Activated CD8-positive, alpha-beta T cell treated with anti-CD3 and anti-CD28 coated beads for 36 hours (primary cell): ENCODE measurements at places on chromosomes 1 and 21. TPM values are rescaled to one million over a fixed set of nuclear protein-coding genes. Genes with fewer than 3 reads are reported as not detected.

GCSAML gene
- total RNA-seq: 0.27 TPM

FHAD1 gene
- 0.07 TPM for total RNA-seq

S100A3 gene
- not detected for total RNA-seq

BSND gene
- not detected for total RNA-seq

CD1D gene
- total RNA-seq: not detected

RGS4 gene
- not detected for total RNA-seq

- no peaks in the 10 kb centered on the region for H3K36me3 ChIP-seq
- H3K27me3 ChIP-seq: peaks cover 13% of the 10 kb centered on the region
- H3K4me1 ChIP-seq: peaks cover 13% of the 10 kb centered on the region
- DNase-seq: peak; percentile 89
These were observed 58.4 kb upstream of the CACNA1E start for GRCh38 chr1:181424786-181425403.

GRCh38 chr1:45619149-45619921, 4.5 kb downstream of the CCDC17 start:
- H3K4me3 ChIP-seq: no peak overlapping the region
- peaks cover 38% of the 10 kb centered on the region for H3K36me3 ChIP-seq
- no peaks in the 10 kb centered on the region for H3K4me1 ChIP-seq
- no peaks in the 10 kb centered on the region for H3K27me3 ChIP-seq
- H3K27ac ChIP-seq: peak overlapping the region; percentile 59

- no peak overlapping the region for H3K4me3 ChIP-seq
- DNase-seq: no peak
- no peak overlapping the region for H3K27ac ChIP-seq
- peaks cover 38% of the 10 kb centered on the region for H3K4me1 ChIP-seq
These were observed 87.7 kb upstream of the COL6A1 start for GRCh38 chr21:45893740-45894449.

DNA sequence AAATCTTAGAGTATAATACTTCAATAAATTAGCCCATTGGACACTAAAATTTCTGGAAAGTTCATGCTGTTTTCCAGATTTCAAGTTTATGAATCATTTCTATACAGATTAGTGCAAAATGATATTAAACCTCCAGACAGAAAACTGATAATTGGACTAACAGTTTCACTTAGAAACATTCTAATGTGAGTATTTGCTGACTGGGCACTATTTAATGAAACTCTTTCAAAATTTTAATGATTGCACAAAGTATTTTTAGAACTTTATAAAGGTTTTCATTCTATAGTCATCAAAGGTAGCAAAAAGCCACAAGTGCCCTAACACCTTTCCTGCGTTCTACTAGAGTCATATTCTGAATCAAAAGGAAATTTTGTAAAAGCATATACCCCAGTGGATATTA, 81.0 kb downstream of the TTLL7 start:
- no peak overlapping the region for H3K4me3 ChIP-seq
- no peaks in the 10 kb centered on the region for H3K36me3 ChIP-seq
- H3K27me3 ChIP-seq: peaks cover 18% of the 10 kb centered on the region
- no peaks in the 10 kb centered on the region for H3K4me1 ChIP-seq
- no peak overlapping the region for H3K27ac ChIP-seq

GRCh38 chr1:92886886-92887419, 55.1 kb downstream of the RPL5 start:
- H3K36me3 ChIP-seq: peaks cover 3% of the 10 kb centered on the region
- H3K27me3 ChIP-seq: no peaks in the 10 kb centered on the region
- H3K4me3 ChIP-seq: no peak overlapping the region
- no peak overlapping the region for H3K27ac ChIP-seq

DNA sequence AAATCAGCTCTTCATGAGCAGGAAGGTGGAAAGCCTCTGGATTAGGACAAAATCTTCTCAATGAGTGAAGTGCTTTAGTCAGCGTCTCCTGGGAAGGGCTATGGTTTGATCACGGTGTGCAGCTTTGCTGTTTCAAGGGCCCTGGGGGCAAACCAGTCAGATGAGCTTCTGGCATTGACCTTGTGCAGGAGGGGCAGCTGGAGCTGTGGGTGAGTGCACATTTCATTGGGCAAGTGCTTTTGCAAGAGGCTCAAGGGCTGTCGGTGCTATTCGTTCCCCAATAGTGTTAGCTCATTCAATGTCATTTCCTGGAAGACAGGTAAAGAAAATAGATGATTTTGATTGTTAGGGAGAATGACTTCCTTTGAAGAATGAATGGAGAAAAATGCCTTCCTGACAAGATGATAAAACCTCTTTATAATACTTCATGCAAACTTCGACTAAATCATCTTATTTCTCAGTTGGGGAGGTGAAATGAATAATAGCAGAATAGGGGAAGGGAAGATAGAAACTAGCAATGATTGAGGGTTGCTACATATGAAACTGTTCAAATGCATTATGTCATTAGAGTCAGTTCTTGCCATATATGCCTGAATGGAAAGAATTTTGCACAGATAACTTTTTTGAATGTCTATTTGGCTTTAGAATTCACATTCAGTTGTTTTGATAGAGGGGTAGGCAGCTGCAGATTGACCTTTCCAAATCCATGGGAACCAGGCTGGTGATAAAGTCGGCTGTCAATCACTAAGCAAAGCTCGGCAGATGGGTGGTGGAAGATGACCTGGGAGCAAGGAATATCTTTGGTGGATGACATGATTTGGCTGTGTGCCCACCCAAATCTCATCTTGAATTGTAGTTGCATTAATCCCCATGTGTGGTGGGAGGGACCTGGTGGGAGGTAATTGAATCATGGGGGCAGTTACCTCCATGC, 12.9 kb upstream of the DISC1 start:
- no peak for DNase-seq
- peak overlapping the region; percentile 89 for H3K27ac ChIP-seq
- H3K36me3 ChIP-seq: peaks cover 13% of the 10 kb centered on the region
- H3K27me3 ChIP-seq: no peaks in the 10 kb centered on the region
- no peak overlapping the region for H3K4me3 ChIP-seq
- peaks cover 44% of the 10 kb centered on the region for H3K4me1 ChIP-seq

- H3K36me3 ChIP-seq: no peaks in the 10 kb centered on the region
- peak; percentile 75 for DNase-seq
- H3K4me1 ChIP-seq: peaks cover 58% of the 10 kb centered on the region
- peak overlapping the region; percentile 73 for H3K27ac ChIP-seq
- H3K4me3 ChIP-seq: peak overlapping the region; percentile 90
These were observed 1.0 kb upstream of the ATP2B4 start for GRCh38 chr1:203625628-203626019.

DNA sequence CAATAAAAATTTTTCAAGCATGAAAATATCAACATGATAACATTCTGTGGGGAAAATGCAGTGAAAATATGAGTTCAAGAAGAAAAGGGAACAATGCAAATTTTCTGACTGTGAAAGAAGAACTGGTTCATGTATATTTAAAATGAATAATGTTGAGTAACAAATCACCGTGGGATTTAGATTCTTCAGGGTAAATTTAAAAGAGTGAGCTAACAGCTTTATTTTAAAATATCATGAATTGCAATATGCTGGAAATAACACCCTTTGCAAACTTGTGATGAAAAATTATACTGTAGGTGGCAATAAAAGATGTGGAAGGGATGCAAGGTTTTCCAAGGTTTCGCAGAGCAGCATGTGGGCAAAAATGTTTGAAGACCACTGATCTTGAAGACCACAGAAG, 13.2 kb upstream of the SSX2IP start:
- H3K4me1 ChIP-seq: peaks cover 14% of the 10 kb centered on the region
- H3K36me3 ChIP-seq: no peaks in the 10 kb centered on the region
- no peak overlapping the region for H3K27ac ChIP-seq
- DNase-seq: no peak
- no peak overlapping the region for H3K4me3 ChIP-seq

GRCh38 chr1:39425151-39425550, 66.3 kb upstream of the BMP8A start:
- H3K4me3 ChIP-seq: no peak overlapping the region
- peaks cover 42% of the 10 kb centered on the region for H3K36me3 ChIP-seq
- no peak overlapping the region for H3K27ac ChIP-seq
- H3K27me3 ChIP-seq: no peaks in the 10 kb centered on the region
- peaks cover 10% of the 10 kb centered on the region for H3K4me1 ChIP-seq
- DNase-seq: no peak

GRCh38 chr1:88618331-88618730, 65.7 kb upstream of the PKN2 start:
- no peak overlapping the region for H3K4me3 ChIP-seq
- no peak overlapping the region for H3K27ac ChIP-seq
- DNase-seq: peak; percentile 2
- H3K4me1 ChIP-seq: no peaks in the 10 kb centered on the region
- H3K27me3 ChIP-seq: peaks cover 6% of the 10 kb centered on the region
- H3K36me3 ChIP-seq: peaks cover 8% of the 10 kb centered on the region

GRCh38 chr1:121472017-121472416, 287.2 kb downstream of the SRGAP2C start:
- H3K4me3 ChIP-seq: no peak overlapping the region
- H3K27ac ChIP-seq: no peak overlapping the region
- peaks cover 5% of the 10 kb centered on the region for H3K36me3 ChIP-seq
- DNase-seq: no peak
- H3K4me1 ChIP-seq: peaks cover 23% of the 10 kb centered on the region

DNA sequence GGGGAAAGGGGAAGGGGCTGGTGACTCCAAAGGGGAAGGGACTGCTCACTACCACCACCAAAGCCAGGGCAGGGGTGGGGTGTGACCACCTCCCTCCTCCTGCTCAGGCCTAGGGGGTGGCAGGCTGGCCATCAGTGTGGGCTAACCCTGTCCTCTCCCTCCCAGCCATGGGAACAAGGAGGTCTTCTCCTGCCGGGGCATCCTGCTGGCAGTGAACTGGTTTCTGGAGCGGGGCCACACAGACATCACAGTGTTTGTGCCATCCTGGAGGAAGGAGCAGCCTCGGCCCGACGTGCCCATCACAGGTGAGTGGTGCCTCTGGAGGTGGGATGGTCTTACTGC, 5.7 kb downstream of the ZC3H12A start:
- H3K4me1 ChIP-seq: peaks cover 27% of the 10 kb centered on the region
- H3K27me3 ChIP-seq: no peaks in the 10 kb centered on the region
- H3K4me3 ChIP-seq: peak overlapping the region; percentile 90
- DNase-seq: peak; percentile 7
- H3K27ac ChIP-seq: peak overlapping the region; percentile 99

- H3K4me1 ChIP-seq: no peaks in the 10 kb centered on the region
- DNase-seq: no peak
- H3K4me3 ChIP-seq: no peak overlapping the region
- H3K27me3 ChIP-seq: no peaks in the 10 kb centered on the region
- no peak overlapping the region for H3K27ac ChIP-seq
- no peaks in the 10 kb centered on the region for H3K36me3 ChIP-seq
These were observed 460.2 kb downstream of the KIF26B start for GRCh38 chr1:245615001-245615400.

DNA sequence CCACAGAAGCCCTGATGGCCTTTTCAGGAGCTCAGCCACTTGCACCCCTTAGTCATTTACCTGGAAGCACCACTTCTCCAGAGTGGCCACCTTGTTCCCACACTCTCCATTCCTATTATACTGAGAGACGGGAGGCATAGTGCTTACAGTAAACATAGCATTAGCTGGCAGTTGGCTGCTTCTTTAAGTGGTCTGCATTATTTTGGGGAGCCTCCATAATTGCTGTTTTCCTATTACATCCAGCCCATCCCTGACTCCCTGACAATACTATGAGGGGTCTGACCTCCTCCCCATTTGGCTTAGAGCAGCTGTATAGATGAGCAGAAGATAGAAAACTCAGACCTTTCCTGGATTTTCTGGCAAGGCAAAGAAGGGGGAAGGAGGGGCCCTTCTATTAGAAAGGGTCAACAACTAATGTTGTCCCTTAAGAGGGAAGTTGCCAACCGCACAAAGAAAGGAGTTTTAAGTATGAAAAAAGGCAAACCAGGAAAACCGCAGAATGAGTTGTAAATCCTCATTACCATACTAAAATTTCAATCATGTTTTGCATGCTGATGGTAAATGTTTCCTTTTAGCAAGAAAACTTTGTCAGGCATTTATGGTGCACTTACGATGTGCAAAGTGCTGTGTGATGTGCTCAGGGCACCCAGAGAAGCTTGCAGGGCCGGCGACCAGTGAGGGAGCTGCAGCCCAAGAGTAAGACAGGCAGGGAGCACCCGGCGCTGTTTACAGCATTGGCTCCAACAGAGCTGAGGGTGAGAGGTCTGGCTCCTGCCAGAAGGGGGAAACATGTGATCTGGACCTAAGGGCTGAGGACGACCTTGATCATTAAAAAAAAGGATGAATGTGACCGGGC, 167.3 kb downstream of the ZZZ3 start:
- no peaks in the 10 kb centered on the region for H3K27me3 ChIP-seq
- H3K4me3 ChIP-seq: no peak overlapping the region
- H3K36me3 ChIP-seq: peaks cover 5% of the 10 kb centered on the region
- H3K4me1 ChIP-seq: no peaks in the 10 kb centered on the region
- DNase-seq: no peak

DNA sequence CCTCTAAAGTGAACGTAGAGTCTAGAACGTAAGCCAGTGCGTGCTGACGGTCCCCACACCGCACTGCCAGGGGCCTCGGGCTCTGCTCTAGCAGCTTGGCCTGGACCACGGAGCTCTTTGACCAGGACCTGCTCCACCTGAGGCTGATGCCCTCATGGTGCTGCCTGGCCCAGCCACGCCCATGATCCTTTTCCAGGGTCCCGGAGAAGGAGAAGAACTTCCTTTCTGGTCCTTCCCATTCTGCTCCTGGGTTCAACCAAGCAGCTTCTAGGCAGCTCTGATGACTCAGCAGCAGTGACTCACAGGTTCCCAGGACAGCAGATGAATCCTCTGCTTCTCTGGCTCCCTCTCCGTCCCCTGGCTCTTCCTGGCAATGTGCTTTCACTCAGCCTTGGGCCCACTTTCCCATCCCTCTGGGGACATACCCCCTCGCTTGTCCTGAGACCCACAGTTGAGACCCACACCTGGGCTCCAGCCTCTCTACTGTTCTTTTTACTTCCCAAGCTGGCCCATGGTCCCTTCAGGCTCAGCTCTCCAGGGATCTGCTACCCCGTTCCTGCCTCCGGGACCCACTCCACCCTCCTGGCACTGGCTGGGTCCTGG, 246.3 kb upstream of the RAB4A start:
- no peak overlapping the region for H3K27ac ChIP-seq
- H3K36me3 ChIP-seq: no peaks in the 10 kb centered on the region
- peaks cover 11% of the 10 kb centered on the region for H3K4me1 ChIP-seq
- H3K4me3 ChIP-seq: no peak overlapping the region
- H3K27me3 ChIP-seq: no peaks in the 10 kb centered on the region

- H3K4me1 ChIP-seq: peaks cover 18% of the 10 kb centered on the region
- peaks cover 8% of the 10 kb centered on the region for H3K36me3 ChIP-seq
- H3K4me3 ChIP-seq: no peak overlapping the region
- H3K27me3 ChIP-seq: no peaks in the 10 kb centered on the region
- DNase-seq: no peak
- peak overlapping the region; percentile 63 for H3K27ac ChIP-seq
These were observed 47.8 kb downstream of the CHML start for GRCh38 chr1:241592273-241592958.
